ENCODE measurements at places on chromosomes 4 and X.

DNA sequence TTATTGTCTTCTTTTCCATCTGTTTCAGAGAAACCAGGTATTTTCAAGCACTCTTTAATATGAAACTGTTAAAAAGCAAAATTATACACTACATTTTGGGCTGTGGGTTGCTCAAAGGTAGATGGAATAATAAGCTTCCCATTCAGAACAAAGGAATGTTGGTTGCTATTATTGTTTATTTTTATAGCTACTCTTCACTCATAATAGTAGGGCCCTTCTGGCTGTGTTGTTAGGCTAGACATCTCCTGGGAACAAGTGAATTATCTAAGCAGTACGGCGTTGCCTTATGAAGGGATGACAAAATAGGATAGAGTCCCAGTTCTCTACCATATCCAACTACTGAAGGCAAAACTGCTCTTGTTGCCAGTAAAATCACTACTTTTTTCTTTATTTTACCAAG is 34.2 kb downstream of the TENM3 start:
- no peak for DNase-seq

DNA sequence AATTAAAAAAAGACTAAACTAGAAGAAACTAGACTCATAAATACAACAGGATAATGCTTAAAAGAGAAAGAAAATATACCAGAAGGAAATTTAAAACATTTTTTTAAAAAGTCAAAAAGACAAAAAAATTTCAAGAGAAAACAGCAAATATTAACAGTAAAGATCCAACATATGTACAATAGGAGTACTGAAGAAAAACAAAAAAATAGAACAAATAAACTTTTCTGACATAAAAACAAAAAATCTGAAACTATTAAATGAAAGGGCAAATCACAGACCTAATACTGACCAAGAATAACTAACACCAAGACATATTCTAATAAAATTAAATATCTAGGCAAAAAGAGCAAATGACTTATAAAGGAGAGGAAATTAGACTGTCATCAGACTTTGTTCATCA is 11.5 kb downstream of the DNAJB14 start:
- no peak for DNase-seq

DNA sequence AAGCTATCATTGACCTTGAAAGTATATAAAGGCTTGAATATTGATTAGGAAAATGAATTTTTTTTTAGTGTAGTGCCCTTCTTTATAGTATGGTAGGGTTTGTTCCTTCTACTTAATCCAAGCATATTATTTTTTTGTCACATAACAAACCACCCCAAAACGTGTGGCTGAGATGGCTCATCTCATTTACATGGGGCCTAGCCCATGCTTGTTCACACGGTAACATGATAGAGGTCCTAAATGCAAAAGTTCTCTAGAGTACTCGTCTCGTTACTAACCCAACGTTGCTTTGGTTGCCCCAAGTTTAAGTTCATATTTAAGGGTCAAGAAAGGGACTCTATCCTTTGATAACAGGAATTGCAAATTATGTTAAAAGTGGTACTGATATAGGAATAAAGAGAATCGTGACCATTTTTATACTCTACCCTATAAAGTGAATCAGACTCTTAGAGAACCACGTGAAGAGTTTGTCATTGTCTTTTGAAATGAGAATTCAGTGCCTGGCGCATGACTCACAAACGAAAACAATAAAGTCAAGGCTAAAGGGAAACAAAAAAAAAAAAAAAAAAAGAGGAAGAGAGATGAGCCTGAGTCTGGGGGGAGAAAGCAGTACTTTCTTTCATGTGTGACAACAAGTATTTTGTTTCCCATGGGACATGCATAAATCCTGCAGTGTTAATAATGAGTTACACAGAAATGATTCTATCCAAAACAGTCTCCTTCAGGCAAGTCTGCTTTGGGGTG is 402.8 kb upstream of the NWD2 start:
- DNase-seq = no peak

GRCh38 chr4:184457535-184458249 is 16.7 kb downstream of the IRF2 start:
- no peak for DNase-seq

- peak; percentile 33 for DNase-seq
Observed at GRCh38 chrX:68732906-68733493, 85.5 kb downstream of the STARD8 start.

GRCh38 chr4:145782756-145783155 is 102.8 kb downstream of the C4orf51 start:
- DNase-seq = no peak

GRCh38 chrX:153628665-153629064 is 18.3 kb upstream of the DUSP9 start:
- no peak for DNase-seq

GRCh38 chr4:112523764-112524505 is 8.0 kb upstream of the NEUROG2 start:
- peak; percentile 74 for DNase-seq

DNA sequence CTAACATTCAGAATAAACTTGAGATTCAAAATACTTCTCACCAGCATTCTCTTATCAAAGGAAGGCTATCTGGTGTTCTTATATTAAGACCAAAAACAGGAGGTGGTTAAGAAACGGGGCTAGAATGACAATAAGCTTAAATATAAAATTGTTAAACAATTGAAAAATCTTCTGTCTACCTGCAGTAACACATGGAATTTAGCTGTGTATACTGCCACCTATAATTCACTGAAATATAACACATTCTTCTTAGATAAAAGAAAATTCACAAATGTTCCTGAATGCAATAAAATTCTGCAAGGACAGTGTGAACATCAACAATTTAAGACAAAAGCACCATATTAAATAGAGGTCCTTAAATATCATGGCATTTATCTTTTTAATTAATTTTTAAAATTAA is 11.5 kb upstream of the PCDH10 start:
- no peak for DNase-seq

- DNase-seq = no peak
Observed at GRCh38 chr4:65670331-65671031, at the start of gene EPHA5. Gene EPHA5 (minus strand): TSS chr4:65670489. CDS start chr4:65669742, 747 bp downstream.

DNA sequence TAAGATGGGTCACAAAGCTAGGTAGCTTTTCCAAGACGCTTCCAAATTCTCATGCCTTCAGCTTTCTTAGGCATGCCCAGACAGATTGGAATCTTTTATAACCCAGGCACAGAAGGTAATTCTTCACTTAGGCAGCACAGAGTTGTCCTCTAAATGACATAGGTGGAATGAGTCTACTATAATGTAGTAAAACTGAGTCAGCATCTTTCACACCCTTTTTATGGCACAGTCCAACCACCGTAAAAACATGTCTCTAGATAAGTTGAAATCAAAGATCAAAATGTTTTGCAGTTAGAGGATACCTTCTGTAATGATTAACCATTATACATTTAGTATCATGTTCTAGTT is 128.4 kb upstream of the FAT1 start:
- no peak for DNase-seq

DNA sequence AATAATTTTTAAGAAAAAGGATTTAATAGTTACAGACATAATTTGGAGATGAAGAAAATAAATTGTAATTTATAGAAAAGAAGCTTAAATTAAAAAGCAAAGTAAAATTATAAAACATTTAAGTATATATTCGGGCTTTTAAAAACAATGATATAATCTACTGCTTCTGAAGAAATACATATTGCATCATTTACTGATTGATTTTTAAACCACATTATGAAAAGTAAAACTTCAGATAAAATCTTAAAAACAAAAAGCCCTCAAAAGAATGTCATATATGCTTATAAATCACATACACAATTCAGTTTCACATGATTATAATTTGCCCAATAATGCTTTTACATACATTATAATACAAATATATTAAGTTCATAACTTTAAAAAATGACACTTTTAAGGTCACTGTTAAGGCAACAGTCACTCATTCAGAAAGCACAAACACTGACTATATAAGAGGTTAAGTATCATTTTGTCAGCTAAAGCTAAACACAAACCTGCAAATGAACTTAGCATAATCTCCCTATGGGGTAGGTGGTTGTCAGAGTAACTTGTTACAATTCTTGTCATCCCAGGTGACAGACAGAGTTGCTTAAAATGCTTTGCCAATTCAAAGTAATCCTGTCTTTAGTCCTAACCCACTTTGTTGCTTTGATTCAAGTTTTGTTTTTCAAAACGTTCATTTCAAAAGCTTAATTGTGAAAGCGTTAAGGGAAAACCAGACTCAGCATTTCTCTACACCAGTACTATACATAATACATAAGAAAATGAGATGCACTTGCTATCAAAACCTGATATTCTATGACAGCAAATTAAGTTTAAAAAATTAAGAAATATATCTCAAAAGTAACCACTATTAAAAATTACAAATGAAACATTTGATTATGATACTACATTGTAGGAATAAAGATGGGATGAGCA is 90.6 kb upstream of the MAB21L2 start:
- no peak for DNase-seq

DNA sequence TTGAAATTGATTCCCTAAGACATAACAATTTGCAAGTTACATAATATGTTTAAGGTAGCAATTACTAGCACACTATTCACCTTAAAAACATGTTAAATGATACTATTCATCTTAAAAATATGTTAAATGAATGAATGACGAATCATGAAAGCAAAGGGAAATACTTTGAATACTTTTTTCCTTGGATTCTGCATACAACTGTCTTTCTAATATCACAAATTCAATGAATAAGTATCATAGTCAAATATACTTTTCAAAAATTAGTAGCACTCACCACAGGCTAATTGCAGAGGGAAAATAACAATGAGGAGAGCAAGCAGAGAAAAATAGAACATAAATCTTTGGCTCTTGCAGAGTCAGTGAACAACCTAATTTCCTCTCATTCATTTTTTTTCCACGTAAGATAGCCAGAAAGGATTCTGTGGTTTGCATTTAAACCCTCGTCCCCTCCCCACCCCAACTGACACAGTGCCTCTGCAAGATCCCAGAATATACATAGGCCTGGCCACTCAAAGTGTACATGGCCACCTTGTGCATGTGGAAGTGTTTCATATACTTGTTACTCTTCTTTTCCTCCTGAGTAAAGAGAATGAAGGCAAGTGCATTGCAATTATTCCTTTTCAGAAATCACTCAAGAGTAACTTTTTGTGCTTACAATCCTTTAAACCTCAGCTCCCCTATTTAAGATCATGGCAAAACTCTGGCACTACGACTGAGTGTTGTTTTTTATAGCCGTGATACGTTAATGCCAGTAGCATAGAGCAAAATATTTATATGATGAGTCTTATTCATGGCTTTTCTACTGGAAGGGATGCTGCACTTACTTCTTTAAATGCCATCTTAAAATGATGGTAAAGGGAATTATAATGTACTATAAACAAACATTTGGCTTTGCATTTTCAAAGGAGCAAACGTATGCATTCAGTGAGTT is 236.4 kb downstream of the PDGFC start:
- no peak for DNase-seq

DNA sequence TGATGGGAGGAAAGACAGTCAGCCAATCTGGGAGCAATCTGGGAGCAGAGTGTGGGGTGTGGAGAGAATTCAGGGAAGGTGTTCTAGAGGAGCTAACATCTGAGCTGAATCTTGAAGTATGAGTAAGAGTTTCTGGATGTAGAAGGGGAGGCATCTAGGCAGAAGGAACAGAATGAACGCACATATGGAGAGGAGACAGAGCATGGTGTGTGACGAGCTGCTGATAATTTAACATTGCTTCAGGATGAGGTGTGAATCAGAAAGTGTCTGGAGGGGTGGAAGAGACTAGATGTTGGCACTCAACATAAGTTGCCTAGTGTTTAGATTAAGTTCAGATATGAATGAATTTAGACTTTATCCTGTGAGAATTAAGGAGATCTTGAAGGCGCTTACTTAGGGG is 58.9 kb downstream of the CPE start:
- no peak for DNase-seq

GRCh38 chrX:14228611-14229010 is 198.9 kb upstream of the GEMIN8 start:
- no peak for DNase-seq

DNA sequence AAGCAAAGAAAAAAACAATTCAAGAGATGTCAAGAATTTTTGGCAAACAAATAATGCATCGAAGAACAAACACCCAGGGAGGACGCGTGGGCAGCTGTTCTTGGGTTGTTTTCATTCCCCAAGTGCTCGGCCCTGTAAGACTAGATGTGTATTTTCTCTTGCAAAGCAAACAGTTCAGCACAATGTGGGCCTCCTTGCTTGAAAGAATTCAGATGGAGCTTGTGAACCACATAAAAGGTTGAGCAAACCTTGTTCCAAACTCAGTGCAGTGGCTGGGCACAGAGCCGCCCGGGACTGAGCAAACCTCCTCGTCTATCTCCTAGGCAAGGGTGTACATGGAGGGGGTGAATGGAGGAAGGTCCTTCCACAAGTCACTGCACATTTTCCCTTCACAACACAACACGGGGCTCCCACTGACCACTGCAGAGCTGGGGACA is 82.4 kb downstream of the HTRA3 start:
- DNase-seq = no peak

DNA sequence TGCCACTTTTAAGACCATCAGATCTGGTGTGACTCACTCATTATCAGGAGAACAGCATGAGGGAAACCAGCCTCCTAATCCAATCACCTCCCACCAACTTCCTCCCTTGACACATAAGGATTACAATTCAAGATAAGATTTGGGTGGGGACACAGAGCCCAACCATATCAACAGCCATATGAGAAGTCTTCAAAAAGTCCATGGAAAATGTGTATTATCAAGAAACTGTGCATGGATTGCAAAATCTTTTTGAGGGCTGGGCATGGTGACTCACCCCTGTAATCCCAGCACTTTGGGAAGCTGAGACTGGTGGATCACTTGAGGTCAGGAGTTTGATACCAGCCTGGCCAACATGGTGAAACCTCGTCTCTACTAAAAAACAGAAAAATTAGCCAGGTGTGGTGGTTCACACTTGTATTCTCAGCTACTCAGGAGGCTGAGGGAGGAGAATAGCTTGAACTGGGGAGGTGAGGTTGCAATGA is 17.8 kb upstream of the RPL39 start:
- no peak for DNase-seq

GRCh38 chr4:128648021-128648420 is 161.5 kb upstream of the JADE1 start:
- DNase-seq = no peak

DNA sequence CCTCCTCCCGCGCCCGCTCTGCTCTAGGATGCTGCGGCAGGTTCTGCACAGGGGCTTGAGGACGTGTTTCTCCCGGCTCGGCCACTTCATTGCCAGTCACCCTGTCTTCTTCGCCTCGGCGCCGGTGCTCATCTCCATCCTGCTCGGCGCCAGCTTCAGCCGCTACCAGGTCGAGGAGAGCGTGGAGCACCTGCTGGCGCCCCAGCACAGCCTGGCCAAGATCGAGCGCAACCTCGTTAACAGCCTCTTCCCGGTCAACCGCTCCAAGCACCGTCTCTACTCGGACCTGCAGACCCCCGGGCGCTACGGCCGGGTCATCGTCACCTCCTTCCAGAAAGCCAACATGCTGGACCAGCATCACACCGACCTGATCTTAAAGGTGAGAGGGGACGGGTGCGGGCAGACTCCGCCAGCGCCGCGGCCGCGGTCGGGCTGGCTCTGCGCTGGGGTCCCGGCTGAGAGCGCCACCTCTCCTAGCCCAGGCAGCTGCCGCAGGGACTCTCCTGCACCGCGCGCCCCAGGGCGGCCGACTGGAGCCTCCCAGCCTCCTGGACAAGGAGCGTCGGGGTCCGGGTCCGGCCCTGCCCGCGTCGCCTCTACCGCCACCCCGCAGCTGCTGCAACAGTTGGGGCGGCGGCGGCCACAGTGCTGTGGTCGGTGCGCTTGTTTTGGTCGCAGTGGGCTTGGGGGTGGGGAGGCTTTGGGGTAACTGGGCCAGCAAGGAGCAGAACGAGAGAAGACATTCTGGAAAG is at the start of gene PTCHD1:
Gene PTCHD1 (plus strand): TSS at position 2 of the 752 bp plus-strand sequence. CDS start 27 bp downstream, at position 29.
- DNase-seq = no peak

GRCh38 chr4:27759611-27760575 is 899.3 kb downstream of the STIM2 start:
- no peak for DNase-seq
